ENCODE measurements at places on chromosomes 13 and 19.

DNA sequence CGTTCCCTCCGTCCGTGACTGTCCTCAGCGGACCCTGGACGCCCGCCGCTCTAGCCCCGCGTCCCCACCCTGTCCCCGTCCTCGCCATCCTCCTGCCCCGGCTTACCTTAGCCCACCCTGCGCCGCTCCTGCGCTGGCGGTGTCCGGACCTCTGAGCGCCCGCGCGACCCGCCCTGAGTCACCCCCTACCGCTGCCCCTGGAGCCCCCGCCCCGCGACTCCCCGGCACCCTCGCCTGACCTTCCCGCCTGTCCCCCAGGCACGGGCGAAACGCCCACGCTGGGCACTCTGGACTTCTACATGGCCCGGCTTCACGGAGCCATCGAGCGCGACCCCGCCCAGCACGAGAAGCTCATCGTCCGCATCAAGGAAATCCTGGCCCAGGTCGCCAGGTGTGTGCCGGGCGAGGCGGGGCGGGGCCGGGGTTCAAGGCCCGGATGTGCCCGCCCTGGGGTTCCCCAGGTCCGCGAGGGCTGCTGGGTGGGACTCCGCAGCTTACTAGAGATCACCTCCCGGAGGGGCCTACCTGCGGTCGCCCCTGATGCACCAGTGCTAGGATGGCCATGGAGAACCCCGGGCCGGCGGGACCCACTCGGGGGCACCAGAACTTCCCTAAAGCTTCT lies 5.1 kb downstream of the HMG20B start:
- DNase-seq, result no peak

GRCh38 chr19:48676887-48677286 lies 4.1 kb upstream of the NTN5 start:
- no peak for DNase-seq

GRCh38 chr19:16136185-16136999 lies 7.1 kb upstream of the HSH2D start:
- DNase-seq, result no peak

- no peak for DNase-seq
Observed at GRCh38 chr19:30780456-30780855, 408.3 kb downstream of the ZNF536 start.

GRCh38 chr13:36031490-36031889 lies 99.7 kb downstream of the DCLK1 start:
- DNase-seq, result peak; percentile 1

DNA sequence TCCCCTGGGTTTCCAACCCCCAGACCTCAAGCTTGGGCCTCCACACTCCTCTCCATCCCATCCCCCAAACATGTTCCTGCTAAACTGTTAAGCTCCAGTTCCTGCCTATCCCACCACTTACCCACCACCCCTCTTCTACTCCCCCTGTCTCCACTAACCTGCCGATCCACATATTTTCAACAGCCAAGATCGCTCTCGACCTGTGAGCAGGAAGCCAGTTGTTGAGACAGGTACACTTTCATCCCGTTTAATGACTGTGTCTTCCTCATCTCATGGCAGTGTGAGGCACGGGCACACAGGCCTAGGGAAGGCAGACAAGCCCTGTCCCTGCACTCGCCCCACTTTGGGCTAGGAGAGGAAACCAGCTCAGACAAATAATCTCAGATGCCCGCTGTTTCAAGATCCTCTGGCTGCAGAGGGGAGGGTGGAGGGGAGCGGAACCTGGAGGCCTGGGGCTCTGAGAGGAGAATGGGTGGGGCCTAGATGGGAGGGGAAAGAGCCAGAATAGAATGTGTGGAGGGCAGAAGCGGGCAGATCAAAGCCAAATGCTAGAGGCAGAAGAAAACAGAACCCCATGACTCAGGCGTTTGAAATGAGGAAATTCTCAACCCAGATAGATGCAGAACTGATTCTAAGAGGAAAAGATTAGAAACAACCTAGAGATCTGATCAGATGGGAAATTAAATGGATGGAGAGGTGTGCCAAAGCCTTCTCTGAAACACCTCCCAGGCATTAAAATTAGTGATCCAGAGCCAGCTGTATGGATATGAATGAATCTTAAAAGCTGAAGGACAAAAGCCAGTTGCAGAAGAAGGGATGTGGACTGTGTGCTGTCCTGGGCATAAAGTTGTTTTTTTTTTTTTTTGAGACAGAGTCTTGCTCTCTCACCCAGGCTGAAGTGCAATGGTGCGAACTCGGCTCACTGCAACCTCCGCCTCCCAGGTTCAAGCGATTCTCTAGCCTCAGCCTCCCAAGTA lies 16.9 kb upstream of the CYP2S1 start:
- DNase-seq, result peak; percentile 73

DNA sequence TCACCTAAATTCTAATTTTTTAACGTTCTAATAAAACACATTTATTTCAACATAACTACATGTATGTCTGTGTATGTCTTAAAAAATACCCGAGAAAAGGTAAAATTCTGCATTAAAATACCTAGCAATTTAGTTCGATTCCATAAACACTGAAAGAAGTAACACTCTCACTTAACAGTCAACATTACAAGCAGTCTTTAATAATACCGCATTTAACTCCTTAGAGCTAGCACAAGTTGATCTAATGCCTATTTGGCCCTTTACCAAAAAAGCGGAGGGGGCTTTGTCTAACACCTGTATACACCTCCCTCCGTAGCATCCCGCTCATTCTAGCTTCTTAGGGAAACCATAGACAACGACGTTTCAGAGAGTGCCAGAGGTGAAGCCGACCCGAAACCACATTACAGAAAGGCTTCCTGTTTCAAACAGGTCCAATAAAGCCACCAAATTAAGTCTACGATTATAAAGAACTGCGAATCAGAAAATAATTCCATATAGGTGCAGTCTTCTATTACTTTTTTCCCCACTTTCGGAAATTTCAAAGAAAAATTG lies 1.2 kb downstream of the SPART start:
- no peak for DNase-seq

DNA sequence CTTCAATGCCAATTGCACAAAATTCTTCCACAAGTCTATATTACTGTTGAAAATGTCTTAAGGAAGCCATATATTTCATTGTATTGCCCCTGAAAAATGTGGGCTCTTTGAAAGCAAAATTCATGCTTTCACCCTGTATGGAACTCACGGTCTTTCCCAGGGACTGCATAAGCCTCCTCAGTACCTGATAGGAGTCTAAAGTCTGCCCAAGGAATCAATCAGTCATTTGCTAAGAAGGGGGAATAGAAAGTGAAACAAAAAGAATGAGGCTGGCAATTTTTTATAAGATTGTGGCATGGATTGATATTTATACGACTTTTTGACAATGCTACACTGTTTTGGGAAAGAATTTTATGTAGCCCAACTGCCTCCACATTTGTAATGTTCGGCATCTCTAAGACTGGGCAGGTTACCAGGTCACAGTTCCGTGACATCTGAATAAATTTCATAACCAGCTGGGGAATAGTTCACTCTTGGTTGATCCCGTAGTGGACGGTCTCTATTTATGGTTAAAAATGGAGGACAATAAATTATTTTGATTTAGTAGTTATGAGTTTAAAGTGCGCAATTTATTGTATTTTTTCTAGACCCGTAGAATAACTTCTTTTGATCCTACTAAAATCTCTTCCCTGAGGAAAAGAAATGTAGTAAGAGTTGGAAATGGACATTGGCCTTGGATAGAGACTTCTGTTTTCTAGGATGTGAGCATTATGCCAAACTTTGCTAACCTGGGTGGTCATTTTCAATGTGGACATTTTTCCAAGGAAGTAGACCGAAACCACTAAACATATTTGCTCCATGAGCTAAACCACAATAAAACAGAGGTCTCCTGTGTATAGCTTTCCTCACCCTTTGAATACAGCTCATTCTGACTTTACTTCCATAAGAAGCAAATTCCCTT lies 1585.4 kb downstream of the EFNB2 start:
- DNase-seq, result peak; percentile 35

DNA sequence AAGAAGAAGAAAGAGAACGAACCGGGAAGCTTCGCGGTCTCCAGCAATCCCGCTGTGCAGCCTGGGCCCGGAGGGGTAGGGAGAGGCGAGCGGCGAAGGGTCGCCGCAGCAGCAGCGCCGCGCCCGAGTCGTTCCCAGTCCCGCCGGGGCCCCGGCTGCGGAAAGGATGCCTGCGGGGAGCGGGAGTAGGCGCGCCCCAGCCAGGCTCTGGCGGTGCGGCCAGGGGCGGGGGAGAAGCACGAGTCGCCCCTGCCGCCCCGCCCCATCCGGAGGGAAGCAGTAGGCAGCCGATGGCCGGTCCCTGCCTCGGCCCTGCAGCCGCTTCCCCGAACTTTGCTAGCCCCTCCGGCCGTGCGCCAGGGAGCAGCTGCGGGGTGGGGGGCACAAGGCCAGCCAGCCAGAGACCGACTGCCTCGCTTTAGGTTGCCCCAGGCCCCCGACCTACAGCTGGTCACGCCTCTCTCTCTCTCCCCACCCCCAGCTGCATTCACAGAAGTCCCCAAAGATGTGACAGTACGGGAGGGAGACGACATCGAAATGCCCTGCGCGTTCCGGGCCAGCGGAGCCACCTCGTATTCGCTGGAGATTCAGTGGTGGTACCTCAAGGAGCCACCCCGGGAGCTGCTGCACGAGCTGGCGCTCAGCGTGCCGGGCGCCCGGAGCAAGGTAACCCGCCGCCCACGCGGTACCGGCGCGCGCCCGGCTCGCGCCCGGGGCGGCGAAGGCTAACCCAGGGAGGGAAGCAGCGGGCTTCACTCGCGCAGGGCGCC lies 1.1 kb downstream of the VSTM2B start:
- no peak for DNase-seq

DNA sequence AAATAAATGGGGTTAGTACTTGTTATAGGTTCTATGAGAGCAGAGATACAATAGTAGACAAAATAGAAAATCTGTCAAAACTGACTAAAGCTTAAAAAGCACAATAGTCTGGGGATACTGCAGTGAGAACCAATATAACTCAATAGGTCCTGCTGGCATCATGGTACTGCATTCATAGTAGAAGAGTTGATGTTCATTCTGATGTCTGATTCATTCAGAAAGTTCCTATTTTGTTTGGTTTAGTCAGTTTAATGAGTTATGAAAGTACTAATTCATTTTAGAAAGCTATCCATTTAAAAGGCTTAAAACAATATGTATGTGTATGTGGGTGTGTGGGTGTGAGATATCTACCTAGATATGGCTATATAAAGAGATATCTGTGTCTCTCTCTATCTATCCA lies 152.8 kb downstream of the LHFPL6 start:
- no peak for DNase-seq

GRCh38 chr13:82565201-82565600 lies 1317.1 kb downstream of the SLITRK1 start:
- no peak for DNase-seq

GRCh38 chr13:109595471-109595870 lies 190.9 kb downstream of the IRS2 start:
- DNase-seq, result no peak

GRCh38 chr13:44866411-44866911 lies 122.8 kb downstream of the NUFIP1 start:
- DNase-seq, result no peak

GRCh38 chr19:35748106-35749020 lies at the start of gene LIN37:
LIN37 (plus strand) TSS chr19:35748576; CDS start chr19:35748725, 149 bp downstream.
- DNase-seq, result peak; percentile 97

DNA sequence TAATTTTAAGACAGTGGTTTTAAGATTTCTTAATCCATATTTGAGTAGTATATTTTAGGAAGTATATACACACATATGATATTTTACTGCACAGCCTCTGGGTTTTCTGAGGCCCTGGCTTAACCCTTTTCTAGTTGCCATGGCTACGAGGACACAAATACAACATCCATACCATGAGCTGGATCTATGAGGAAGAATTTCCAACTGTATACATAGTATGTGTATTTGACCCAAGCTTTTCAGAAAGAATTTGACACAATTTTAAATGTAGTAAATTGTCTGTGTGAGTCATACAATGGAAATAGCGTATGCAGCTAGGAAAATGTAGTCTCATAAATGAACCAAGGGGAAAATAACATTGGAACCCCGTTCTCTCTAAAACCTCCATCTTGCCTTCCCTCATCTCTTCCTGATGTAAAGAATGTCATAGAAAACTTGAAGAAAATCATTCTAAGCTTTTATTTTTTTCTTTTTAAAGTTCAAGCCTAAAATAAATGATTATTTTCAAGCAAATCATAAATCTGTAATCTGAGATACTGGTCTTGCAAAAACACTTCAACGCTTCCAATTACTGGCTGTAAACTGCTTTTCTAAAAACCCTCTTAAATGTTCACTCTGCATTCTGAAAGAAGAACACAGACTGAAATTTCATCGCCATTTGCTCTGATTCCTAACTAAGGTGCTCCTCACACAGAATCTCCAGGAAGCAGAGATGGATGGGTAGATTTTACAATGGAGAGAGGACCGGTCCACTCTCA lies 172.4 kb downstream of the LACC1 start:
- DNase-seq, result peak; percentile 4

DNA sequence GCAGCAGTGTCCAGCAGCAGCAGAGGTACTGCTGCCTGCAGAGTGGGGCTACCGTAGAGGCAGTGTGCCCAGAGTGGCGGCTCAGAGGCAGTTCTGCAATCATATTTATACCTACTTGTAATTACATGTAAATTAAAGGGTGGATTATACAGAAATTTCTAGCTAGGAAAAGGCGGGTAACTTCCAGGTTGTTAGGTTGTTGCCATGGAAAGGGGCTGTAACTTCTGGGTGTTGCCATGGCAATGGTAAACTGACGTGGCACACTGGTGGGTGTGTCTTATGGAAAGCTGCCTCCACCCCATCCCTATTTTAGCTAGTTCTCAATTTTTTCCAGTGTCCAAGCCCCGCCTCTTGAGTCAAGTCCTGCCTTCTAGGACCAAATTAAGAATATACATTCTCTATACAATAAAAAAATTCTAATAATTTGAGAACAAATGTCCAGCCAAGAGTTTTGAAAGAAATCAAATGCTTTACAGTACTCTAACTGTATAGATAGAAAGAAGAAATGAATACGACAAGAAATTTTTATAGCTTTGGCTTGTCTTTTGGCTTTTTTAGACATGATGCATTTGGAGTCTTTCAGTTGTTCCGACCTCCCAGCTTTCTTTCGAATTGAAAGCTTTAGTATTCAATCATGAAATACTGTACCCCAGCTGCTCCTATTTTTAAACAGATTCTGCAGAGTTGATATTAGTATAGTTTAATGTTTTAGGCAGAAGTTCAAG lies 816.6 kb downstream of the DIAPH3 start:
- no peak for DNase-seq

DNA sequence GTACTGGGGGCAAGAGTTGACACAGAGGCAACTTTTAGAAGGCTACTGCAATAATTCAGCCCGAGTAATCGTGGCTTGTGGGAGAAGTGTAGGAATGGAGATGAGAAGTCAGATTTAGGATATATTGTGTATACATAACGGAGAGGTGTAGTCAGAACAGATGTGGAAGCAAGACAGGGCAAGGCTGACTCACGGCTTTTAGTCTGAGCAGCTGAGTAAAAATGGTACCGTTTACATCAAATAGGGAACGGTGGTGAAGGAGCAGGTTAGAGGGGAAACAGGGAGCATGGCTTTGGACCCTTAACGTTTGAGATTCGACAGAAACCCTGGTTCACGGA lies 796 bp upstream of the LSM14A start:
- DNase-seq, result peak; percentile 76

GRCh38 chr19:49710372-49710951 lies 19.5 kb downstream of the CPT1C start:
- peak; percentile 50 for DNase-seq

- no peak for DNase-seq
Observed at GRCh38 chr13:111662451-111662850, 342.0 kb downstream of the TEX29 start.

GRCh38 chr13:48437371-48437770 lies 24.5 kb upstream of the LPAR6 start:
- peak; percentile 62 for DNase-seq

GRCh38 chr19:3837332-3837731 lies 31.5 kb downstream of the ZFR2 start:
- no peak for DNase-seq
